ENCODE measurements at places on chromosomes 5 and 9.

DNA sequence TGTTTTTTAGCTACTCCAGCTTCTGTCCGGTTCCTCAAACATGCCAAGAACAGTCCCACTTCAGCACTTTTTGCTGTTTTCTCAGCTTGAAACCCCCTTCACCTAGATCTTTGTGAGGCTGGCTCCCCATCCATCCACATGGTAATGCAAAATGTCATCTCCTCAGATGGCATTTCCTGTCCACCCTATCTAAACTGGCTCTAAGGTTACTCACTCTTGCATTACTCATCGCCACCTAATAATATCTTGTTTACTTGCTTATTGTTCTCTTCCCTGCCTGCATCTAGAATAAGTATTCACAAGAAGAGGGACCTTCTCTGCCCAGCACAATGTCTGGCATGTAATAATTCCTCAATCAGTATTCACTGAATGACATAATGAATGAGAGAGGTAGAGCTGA is 220.1 kb downstream of the FAM114A2 start:
- no peak for DNase-seq

DNA sequence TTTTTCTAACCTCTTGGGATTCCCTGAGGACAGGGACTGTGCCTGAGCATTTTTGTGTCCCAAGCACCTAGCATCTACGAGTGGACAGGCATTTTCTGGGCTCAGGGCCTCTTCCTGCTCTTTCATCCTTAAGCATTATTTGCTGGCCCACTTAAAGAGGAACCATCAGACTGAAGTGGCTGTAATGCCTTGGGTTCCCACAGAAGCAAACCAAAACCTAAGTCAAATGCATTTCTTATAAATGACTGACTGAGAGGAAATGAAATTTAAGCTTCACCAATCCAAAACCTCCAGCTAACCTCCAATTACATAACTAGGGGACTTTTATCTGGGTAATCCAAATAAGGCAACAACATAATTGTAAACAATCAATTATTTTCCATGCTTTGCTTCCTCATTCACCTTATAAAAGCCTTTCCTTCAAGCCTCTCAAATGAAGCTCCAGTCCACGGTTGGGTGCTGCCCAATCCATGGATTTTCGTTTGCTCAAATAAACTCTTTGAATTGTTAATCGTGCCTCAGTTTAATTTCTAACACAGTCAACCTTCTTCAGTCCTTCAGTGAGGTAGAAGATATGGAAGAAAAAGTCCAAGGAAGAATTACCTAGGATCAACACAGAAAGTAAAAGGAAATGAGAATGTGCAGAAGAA is 25.3 kb upstream of the SLC31A2 start:
- DNase-seq, result no peak

GRCh38 chr5:58683567-58683966 is 100.7 kb downstream of the RAB3C start:
- DNase-seq, result no peak

DNA sequence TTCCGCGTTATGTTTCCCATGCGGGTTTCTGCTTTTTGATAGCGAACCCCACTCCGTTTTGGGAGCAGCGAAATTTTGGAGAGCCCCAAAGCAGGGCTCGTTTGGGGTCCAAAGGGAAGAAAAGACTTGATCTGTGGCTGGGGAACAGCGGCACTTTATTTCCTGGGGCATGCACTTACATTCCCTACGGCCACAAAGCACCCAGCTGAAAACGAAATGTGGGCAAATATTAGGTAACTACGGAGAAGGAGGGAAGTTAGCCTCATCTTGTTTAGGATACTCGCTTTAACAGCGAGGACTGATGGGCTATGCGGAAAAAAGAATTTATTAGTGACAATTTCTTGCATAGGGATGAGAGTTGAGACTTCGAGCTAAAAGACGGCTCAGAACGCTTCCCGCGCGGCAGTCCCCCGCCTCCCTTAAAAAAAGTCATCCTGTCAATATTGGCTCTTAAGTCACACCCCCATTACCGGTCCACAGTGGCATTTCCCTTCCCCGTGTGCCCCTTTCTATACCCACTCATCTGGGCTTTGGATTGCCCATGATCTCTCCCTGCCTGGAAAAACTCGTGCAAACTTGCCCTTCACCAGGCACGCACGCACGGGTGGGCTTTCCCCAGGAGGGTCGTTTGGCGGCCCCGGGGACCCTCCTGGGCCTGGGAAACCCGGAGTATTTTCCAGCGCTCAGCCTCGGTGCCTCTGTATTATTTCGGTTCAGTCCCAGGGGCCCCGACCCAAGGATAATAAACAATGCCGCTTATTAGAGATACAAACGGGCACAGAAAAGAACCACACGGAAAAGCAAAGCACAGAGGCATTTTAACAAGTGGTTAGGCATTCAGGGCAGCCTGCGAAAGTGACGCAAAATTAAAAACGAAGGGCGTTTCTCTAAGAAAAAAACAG is 35.8 kb upstream of the NFIB start:
- no peak for DNase-seq

- DNase-seq, result no peak
Measured at GRCh38 chr5:71533615-71534014, 53.5 kb upstream of the MCCC2 start.

GRCh38 chr5:99995407-99995806 is 539.8 kb upstream of the FAM174A start:
- DNase-seq, result no peak

DNA sequence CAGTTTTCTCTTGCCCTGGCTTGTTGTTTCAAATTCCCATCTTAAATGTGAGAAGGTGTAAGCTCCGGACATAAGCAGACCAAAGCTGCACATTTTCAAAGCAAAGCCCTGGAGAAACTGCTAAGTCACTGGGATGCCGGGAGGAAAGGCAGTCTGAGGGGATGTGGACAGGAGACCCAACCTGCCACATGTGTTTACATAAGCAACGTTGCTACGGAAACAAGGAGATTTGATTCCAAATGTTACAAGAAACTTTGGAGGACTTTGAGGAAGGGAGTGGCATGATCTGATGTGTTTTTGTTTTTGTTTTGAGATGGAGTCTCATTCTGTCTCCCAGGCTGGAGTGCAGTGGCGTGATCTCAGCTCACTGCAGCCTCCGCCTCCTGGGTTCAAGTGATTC is 25.7 kb upstream of the INSYN2B start:
- no peak for DNase-seq

GRCh38 chr5:6202968-6203365 is 175.4 kb downstream of the MED10 start:
- DNase-seq, result no peak

- DNase-seq, result no peak
Measured at GRCh38 chr9:76245518-76245917, 148.7 kb downstream of the RFK start.

DNA sequence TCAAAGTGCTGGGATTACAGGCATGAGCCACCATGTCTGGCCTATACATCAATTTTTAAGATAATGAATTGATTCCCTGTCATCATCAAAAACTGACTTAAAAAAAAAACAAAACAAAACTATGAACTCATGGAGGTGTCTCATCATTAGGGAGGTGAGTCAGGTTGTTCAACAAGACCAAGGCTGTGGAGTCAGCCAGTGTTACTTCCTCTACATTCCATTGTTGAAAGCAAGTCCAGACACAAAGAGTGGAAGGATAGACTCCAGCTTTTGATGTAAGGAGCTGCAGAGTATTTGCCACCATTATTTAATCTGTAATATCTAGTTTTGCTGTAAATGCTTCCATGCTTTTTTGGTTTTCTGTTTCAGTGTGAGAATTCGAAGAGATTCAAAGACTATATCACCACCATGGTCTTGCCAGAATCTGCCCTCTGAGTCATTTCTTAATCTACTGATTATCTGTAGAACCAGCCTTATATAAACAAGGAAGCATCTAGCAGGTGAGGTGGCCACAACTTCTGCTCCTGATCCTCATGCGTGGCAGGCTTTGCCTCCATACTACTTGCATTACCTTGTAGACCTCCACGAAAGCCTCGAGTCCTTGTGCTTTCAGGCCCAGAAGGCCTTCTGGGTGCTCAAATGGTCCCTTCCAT is 156.1 kb downstream of the FGF1 start:
- DNase-seq, result no peak

DNA sequence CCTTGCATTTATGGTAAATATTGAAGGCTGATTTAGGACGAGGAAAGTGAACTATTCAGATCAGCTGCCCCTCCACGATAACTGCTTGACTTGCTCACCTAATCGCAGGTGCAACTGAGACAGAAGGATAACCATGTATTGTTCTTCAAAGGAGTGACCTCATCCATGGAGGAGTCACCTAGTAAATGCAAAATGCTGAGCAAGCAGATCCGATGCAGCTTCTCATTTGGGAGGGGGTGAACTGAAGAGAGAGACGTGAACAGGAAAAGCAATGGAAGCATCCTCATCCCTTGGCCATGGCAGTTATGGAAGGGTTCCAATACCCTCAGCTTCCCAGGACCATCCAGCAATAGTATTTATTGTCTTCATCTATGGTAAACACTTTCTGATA is 47.5 kb downstream of the RASGRF2 start:
- DNase-seq, result no peak

DNA sequence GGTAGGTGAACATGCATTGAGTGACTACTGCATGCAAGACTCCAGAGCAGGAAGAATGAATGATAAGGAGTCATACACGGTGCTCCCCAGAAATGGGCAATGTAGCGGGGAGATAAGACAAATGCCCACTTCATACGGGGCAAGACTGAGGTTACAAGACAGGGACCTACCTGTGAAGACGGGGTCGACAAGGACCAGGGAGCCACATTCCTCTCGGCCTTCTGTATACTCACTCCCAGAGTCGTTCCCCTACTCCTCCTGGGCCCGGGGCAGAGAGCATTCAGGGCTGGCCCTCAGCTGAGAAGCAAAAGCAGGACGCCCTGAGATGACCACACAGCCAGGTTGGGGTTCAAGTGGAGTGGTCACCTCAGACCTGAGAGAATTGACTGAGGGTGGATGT is 26.7 kb downstream of the PITX1 start:
- DNase-seq, result no peak

GRCh38 chr5:87732875-87733768 is 320.4 kb upstream of the CCNH start:
- no peak for DNase-seq

DNA sequence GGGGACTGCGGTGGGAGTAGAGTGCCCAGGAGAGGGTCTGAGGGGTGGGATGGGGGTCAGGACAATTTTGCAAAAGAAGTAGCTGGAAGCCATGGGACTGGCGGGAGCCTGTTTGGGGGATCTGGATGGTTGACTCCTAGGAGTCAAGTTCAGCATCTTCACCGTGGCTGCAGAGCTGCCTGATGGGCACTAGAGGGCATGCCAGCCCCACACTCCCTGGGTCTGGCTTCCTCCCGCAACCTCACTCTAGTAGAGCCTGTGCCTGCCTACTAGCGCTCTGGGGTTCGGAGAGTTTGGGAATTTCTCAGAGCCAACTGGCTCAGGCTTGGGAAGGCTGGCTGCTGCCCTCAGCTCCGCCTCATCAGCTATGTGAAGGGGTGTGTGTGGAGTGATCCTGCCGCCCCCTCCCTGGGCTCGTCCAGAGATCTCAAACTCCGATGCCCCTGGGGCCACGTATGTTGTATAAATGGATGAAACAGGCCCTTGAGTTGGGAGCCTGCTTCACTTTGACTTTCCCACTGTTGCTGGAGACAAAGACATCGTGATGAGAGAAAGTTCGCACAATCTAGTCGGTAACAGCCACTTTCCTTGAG is 10.8 kb downstream of the TSPAN17 start:
- DNase-seq, result peak; percentile 18

DNA sequence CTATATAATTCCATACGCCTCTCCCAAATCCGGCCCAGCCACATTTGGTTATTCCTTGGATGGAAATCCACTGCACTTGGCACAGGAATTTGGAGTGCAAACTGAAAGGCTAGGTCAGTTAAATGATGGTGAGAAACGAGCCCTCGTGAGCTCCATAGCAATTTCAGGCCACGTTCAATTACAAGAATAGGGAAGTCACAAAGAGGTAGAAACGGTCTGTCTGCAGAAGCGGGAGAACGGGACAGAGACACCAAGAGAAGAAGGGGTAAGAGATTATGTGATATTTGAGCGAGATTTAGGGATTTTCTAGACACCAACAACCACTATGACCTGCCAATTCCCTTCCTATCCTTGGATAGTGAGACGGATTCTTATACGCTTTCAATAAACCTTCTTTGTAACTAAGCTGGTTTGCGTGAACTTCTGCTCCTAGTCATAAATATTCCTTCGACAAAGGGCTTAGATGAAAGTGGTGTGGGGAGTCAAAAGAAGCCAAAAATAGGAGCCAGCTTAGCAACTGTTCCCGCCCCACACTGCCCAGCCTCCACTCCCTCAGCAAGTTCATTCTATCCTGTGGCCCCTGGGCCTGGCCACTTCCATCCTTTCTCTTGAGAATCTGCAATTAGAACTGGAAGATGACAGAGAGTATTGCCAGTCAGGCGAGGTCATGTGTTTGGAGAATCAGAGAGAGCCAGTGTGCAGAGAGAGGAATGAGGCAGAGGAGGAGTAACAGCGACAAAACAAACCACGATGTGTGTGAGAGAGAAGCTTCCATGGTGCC is 118.4 kb downstream of the ZNF608 start:
- no peak for DNase-seq

- no peak for DNase-seq
Measured at GRCh38 chr9:15769547-15769946, 216.7 kb downstream of the CCDC171 start.

DNA sequence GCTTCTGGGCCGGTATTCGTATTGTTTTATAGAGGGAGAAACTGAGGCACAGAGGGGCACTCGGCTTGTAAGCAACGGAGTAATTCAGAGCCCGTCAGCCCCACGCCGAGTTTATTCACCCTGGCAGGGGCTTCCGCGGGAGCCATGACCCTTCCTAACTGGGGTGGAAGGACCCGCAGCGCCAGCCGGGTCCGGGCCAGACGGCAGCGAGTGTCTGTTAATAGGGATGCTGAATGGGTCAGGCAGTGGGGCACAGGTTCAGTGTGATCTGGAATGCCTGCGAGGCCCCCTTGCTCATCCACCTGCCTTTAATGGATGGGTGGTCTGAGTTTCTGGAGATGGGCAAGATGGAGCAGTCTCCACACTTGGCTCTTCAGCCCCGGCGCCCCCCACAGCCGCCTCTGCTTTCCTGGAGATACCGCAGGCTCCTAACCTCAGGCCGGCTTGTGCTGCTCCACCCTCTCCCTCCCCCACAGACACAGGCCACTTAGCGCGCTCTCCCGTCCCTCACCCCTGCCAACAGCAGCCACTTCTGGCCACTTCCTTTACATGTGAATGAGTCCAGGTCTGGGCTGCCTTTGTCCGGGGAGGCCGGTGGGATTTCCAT is 147.1 kb downstream of the ERCC6L2 start:
- no peak for DNase-seq

DNA sequence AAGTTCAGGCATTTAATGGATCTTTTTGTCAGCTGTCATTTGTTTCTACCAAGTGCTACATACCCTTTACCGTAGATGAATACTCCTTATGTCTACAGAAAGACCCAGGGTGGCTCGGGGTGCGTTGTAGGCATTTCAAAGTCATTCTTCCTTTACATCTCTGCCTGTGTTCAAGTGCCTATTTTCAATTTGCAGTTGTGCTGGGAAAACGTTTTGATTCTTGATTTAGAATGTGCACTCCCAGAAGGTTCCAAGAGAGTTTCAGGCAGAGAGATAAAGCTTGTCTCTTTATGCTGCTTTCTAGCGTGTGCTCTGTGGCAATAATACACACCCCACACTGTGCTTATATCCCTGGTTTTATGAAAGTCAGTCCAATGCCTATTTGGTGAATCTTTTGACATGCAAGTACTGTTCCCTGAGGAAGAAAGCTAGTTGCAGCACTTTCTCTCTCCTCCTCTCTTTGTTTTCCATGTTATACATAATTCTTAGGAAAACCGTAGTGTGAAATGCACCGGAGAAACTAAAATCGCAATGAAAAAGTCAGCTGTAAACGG is 828.1 kb upstream of the ZNF608 start:
- DNase-seq, result no peak

GRCh38 chr9:132401824-132402223 is 4.8 kb downstream of the TTF1 start:
- no peak for DNase-seq

Measured in NCI-H187 treated with DMSO at 0.1 percent for 48 hours (cell line).